Natural killer cell treated with Interleukin-12 subunit alpha and Interleukin-12 subunit beta and Interleukin-15 and Interleukin-18, amount 100 ng/mL, for 72 hours (primary cell): ENCODE measurements at places on chromosomes 1 and 21. TPM values are rescaled to one million over a fixed set of nuclear protein-coding genes. Genes with fewer than 3 reads are reported as not detected.

- DNase-seq: no peak
- H3K27ac ChIP-seq: no peak overlapping the region
- H3K27me3 ChIP-seq: peaks cover 24% of the 10 kb centered on the region
- no peak overlapping the region for H3K4me3 ChIP-seq
- H3K4me1 ChIP-seq: peaks cover 4% of the 10 kb centered on the region
Observed at GRCh38 chr1:112460615-112461014, 48.1 kb upstream of the WNT2B start.

- no peak overlapping the region for H3K4me3 ChIP-seq
- H3K4me1 ChIP-seq: no peaks in the 10 kb centered on the region
- no peak overlapping the region for H3K27ac ChIP-seq
- H3K27me3 ChIP-seq: peaks cover 26% of the 10 kb centered on the region
- DNase-seq: no peak
Observed at GRCh38 chr1:119631086-119631432, 17.0 kb downstream of the ZNF697 start.

- H3K36me3 ChIP-seq: no peaks in the 10 kb centered on the region
- no peak for DNase-seq
- no peak overlapping the region for H3K4me3 ChIP-seq
- peaks cover 17% of the 10 kb centered on the region for H3K27me3 ChIP-seq
Observed at GRCh38 chr21:37618081-37618480, 251.5 kb downstream of the DYRK1A start.

FAM167B gene
- total RNA-seq: not detected

DNA sequence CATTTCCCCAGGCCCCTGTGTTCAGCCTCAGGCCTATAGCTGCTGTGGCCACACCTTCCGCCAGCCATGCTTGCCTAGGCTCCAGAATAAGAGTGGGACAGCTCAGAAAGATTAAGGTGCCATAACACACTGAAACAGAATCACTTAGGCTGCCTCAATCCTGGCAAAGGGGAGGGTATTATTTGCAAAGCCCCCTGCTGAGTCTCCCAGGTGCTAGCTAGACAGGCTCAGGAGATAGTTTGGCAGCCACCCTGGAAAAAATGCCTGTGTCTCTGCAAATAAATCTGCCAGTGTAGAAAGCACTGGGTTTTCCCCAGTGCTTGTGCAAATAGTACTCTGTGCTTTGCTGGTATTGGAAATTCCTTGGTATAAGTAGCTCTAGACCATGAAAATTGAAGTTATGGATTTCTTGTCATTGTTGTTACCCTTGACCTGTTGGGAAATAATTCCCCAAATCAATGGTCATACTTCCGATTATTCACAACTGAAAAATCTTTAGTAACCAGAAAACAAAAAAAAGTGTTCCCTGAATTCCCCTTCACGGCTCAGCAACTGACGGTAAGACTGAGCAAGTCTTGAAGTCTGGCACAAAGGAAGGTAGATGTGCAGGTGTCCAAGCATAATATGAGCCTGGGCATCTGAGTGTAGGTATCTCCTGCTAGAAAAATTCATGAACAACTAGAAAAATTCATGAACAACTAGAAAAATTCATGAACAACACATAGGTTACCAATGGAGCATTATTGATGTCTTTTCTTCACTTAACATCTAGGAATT is 56.9 kb downstream of the PROX1 start:
- H3K4me1 ChIP-seq: no peaks in the 10 kb centered on the region
- peaks cover 3% of the 10 kb centered on the region for H3K27me3 ChIP-seq
- peaks cover 4% of the 10 kb centered on the region for H3K36me3 ChIP-seq
- H3K27ac ChIP-seq: no peak overlapping the region
- H3K4me3 ChIP-seq: no peak overlapping the region

GRCh38 chr1:68620571-68620970 is 123.7 kb upstream of the DEPDC1 start:
- H3K36me3 ChIP-seq: peaks cover 12% of the 10 kb centered on the region
- H3K27me3 ChIP-seq: no peaks in the 10 kb centered on the region
- H3K4me3 ChIP-seq: no peak overlapping the region
- H3K4me1 ChIP-seq: no peaks in the 10 kb centered on the region
